ENCODE measurements at places on chromosomes 13 and 19. TPM values are rescaled to one million over a fixed set of nuclear protein-coding genes. Genes with fewer than 3 reads are reported as not detected.

OR10H1 gene
- not detected for total RNA-seq

CGB3 gene
- not detected for total RNA-seq

MYO1F gene
- total RNA-seq: not detected

GJB6 gene
- total RNA-seq: 32.6 TPM

PCP2 gene
- total RNA-seq: not detected

CRLF1 gene
- 0.64 TPM for total RNA-seq

FRY gene
- 5.8 TPM for total RNA-seq

ZNF460 gene
- total RNA-seq: 126 TPM

LPAR6 gene
- 24.5 TPM for total RNA-seq

IQCN gene
- total RNA-seq: not detected

CD70 gene
- total RNA-seq: not detected

CAMSAP3 gene
- total RNA-seq: 7.0 TPM

- no peak for DNase-seq
These were observed 242.4 kb downstream of the KCNRG start for GRCh38 chr13:50257646-50258045.

- no peak for DNase-seq
These were observed 32.9 kb downstream of the SERTM1 start for GRCh38 chr13:36706755-36707154.

- DNase-seq: no peak
These were observed 4.4 kb upstream of the TMEM272 start for GRCh38 chr13:51849145-51850101.

GRCh38 chr13:114107686-114108081 lies 24.7 kb downstream of the RASA3 start:
- DNase-seq: no peak

DNA sequence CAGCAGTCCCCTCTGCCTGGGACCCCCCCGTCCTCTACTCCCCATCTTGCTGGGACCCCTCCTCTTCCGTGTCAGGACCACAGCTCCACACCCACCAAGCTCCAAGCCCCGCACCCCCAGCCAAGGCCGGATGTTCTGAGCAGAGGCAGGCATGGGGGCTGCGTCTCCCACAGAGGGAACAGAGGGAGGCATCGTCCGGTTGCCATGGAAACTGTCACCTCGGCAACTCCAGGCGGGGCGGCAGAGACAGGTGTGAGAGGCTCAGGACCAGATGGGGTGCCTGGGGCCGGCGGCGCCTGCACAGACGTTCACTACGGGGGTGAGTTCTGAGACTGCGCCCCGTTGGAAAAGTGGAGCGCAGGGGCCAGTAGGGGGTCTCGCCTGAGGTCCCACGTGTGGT lies 5.4 kb downstream of the RNU6-9 start:
- no peak for DNase-seq

- DNase-seq: no peak
These were observed 7.3 kb downstream of the RNF126 start for GRCh38 chr19:655691-656090.

DNA sequence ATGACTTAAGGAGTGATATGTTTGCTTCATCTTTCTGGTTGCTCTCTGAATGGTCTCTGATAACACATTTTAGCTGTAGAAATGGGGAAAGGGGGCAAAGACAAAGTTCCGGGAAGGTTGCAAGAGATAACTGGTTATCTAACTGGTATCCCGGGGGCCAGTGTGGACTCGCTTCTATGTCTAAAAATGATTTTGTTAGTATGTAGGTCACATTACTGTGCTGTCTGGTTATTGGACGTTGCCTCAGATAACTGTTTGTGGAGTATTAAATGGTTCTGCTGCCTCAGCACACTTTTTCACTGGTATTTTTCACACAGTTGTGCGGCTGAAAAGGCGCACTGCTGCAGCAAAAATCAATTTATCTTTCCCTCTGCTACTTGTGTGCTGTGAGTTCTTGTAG lies 63.0 kb upstream of the ZNF536 start:
- DNase-seq: no peak

GRCh38 chr13:20002787-20003186 lies 44.3 kb downstream of the ZMYM2 start:
- DNase-seq: no peak

DNA sequence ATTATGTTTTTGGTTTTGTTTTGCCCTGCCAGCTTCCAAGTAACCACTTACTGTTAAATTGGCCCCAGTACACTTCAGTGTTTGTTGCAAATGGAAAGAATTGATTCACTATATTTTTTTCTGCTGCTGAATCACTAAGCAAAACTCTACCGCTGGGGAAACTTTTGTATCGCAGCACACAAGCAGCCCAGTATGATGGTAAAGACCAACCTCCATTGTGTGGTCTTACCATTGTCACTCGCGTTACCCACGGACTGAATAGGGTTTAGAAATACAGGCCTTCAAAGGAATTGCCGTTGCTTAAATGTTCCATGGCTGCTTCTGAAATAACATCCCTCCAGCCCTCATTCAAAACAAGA lies 7.9 kb downstream of the SPATA13 start:
- DNase-seq: no peak

DNA sequence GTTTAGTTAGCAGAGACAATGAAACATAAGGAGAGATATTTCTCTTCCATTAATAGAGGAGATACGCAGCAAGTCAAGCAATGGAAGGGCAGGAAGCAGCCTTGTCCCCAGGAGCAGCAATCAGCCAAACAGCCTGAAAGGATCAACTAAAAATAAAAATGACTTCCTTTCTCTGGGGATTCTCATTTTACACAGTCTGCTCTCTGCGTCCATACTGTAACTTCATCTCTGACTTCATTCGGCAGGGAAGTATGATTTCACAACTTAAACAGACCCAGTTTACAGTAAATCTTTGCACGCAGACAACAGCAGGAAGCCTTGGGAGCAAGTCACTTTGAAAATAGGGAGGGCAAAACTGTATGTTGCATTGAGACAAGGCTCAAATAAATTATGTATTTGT lies 826.7 kb downstream of the DIAPH3 start:
- DNase-seq: no peak

DNA sequence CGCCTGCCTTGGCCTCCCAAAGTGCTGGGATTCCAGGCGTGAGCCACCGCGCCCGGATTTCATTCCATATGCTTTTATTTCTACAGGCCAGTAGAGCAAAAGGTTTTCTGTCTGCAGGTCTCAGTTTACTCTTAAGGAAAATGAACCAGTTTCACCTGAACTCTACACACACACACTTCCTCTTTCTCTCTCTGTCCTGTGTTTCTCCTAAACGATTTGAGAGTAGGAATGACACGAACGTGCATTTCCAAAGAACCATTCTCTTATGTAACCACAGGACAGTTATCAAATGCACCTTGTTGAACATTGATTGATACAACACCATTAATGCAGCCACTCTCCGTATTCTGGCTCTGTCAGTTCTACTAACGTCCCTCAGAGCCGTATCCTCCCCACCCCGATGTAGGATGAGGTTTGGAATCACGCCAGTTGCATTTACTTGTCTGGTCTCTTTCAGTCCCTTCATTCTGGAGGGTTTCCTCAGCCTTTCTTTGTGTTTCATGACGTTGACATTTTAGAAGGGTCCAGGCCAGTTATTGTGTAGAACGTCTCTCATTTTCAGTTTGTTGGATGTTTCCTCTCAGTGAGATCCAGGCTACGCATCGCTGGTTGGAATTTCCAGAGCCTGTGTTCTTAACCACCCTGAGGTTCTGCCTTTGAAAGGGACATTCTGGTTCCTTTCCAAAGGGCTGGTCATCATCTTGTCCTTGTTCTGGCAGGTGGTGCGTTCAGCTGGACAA lies 36.0 kb downstream of the BICRA start:
- no peak for DNase-seq

- DNase-seq: no peak
These were observed 23.1 kb downstream of the FNDC3A start for GRCh38 chr13:48998641-48999292.

DNA sequence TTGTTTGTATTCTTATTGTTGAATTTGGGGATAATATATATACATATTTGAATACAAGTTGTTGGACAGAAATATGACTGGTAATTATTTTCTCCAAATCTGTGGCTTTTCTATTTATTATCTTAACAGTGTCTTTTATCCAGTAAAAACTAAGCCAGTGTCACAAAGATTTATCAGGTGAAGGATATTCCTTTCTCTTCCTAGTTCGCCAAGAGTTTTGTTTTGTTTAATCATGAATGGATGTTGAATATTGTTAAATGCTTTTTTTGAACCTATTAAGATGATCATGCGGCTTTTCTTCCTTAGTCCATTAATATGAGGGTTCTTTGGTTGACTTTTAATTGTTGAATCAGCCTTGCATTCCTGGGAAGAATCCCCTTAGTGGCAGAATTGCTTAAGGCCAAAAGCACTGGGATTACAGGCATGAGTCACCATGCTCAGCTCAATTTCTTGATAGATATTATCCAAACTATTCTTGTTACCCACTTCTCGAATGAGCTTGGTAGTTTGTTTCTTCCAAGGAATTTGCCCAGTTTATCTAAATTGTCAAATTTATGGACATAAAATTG lies 53.3 kb downstream of the TEX26 start:
- DNase-seq: peak; percentile 65

GRCh38 chr19:44050740-44051649 lies 841 bp upstream of the ZNF223 start:
- DNase-seq: peak; percentile 50

GRCh38 chr13:30051531-30052060 lies 201.2 kb upstream of the UBL3 start:
- peak; percentile 5 for DNase-seq

GRCh38 chr13:113953561-113953960 lies 20.3 kb downstream of the C13orf46 start:
- no peak for DNase-seq

DNA sequence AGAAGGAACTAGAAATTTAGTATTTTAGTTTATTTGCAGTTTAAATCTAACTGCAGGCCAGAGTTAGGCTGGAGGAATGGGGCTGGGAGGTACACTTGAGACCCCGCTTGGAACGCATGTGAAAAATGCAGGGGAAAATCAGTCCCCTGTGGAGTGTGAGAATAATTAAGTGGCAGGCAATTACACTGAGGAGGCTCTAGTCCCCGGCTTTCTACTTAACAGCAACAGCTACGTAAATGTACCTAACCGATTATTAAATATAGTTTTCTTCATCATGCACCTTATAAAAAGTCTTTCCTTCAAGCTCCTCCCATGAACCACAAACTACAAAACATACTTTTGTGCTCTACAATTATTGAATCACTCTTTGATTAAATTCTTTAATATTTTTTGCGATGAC lies 804 bp downstream of the ZNF708 start:
- peak; percentile 7 for DNase-seq

- no peak for DNase-seq
These were observed 6.9 kb downstream of the PIBF1 start for GRCh38 chr13:72788831-72789230.

- DNase-seq: no peak
These were observed 102.5 kb downstream of the GADD45B start for GRCh38 chr19:2578391-2578890.

- DNase-seq: no peak
These were observed 66.3 kb downstream of the MCF2L start for GRCh38 chr13:113035213-113035800.

GRCh38 chr19:47240996-47241918 lies 10.3 kb upstream of the BBC3 start:
- peak; percentile 75 for DNase-seq

GRCh38 chr19:13206587-13206986 lies 56.4 kb downstream of the IER2 start:
- DNase-seq: no peak

DNA sequence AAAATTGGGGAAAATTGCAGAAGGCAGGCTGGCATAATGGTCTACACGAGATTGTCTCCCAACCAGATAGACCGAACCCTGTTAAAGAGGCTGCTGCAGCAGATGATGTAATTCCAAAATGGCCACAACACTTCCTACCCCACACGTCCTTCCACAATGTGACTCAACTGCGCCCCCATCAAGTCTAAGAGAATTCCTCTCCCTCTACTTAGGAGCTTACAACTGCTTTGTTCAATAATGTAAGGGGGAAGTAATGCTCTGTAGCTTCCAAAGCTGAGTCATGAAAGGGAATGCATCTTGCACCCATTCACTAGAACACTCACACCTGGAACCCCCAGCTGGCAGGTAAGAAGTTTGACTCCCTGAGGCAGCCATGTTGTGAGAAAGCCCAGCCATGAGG lies 117.8 kb upstream of the IRS2 start:
- DNase-seq: peak; percentile 59

- DNase-seq: no peak
These were observed 29.4 kb upstream of the KDM4B start for GRCh38 chr19:4939466-4939865.

GRCh38 chr13:111314852-111315251 lies 5.6 kb upstream of the TEX29 start:
- no peak for DNase-seq

DNA sequence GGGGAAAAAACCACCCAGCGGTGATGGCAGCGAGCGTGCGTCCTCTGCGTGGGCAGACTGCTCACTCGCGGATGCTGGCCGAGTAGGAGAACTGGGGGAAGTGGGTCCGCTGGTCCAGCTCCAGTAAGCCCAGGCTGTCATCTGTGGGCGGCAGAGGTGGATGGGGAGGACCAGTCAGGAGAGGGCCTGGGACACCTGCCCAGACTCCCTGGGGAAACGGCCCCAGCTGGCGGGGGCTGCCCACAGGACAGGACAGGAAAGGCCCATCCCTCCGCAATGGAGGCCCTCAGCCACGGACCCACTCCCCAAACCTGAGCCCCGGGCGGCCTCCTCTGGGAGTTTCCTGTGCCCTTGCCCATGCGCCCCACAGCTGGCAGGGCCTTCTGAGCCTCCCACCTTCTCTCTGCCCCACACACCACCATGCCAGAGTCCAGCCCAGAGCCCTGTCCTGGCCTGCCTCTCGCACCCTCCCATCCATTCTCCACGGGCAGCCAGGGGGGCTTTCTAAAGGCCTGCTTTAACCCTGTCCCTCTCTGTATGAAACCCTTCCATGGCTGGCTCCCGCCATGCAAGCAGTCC lies 7.4 kb upstream of the CCNP start:
- no peak for DNase-seq

- DNase-seq: peak; percentile 5
These were observed 662.0 kb downstream of the SLITRK1 start for GRCh38 chr13:83220241-83220640.

Data from bronchial epithelial cell (primary cell).